Stromal cell of bone marrow (primary cell): ENCODE measurements at places on chromosomes 6 and 20.

GRCh38 chr6:129500958-129501739, 208.8 kb downstream of the ARHGAP18 start:
- DNase-seq, result peak; percentile 85

- DNase-seq, result no peak
Observed at GRCh38 chr6:3137057-3137777, 18.7 kb downstream of the BPHL start.

- no peak for DNase-seq
Observed at GRCh38 chr6:31125586-31126363, 5.5 kb upstream of the CDSN start.

DNA sequence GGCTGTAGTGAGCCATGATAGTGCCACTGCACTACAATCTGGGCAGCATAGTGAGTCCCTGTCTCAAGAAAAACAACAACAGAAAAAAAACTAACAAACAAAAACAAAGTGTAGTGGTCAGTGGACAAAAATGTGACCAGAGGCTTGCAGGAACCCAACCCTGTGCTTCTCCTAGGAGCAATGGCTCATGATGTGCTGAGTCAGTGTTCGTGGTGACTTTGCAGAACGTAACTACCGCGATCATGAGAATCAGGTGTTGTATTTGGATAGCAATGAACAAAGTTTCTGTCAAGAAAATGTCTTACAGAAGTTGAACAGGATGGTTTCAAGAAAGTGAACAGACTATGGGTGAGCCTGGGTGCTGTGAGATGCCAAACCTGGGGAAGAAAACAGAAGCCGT, 18.5 kb upstream of the FOXC1 start:
- no peak for DNase-seq

DNA sequence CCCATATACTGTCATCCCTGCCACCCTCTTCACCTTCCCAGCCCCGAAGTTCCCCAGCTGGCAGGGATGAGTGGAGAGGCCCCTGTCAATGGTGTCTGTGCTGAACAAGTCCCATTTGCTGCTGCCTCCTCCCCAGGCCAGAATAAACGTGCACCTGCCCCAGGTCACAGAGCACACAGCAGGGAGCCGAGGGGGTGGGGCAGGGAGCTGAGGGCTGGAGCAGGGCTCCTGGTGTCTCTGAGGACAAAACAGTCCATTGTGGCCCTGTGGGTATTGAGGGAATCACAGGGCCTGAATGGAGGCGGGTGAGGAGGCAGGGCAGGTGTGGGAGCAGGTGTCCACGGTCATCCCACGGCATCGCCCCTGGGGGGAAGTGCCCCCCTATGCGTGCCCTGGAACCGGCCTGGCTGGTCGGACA, 55.8 kb downstream of the SNAI1 start:
- DNase-seq, result no peak

- no peak for DNase-seq
Observed at GRCh38 chr20:44776980-44777379, 31.3 kb downstream of the KCNK15 start.

DNA sequence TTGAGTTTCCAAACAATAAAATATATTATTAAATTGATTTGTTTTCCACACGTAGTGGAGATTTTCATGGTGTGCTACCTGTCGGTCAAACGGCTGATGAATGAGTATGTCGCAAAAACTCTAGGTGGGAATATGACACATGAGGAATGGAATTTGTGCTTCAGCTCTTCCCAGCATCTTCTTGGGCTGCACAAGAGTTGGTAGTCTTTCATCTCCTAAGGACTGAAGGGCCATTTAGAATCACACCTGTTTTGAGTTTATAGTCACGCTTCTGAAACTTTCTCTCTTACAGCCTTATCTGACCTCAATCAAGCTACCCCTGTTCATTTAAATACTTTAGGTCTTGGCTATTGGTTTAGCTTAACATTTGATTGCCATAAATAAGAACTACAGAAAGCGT, 157.7 kb upstream of the AKAP12 start:
- DNase-seq, result no peak

DNA sequence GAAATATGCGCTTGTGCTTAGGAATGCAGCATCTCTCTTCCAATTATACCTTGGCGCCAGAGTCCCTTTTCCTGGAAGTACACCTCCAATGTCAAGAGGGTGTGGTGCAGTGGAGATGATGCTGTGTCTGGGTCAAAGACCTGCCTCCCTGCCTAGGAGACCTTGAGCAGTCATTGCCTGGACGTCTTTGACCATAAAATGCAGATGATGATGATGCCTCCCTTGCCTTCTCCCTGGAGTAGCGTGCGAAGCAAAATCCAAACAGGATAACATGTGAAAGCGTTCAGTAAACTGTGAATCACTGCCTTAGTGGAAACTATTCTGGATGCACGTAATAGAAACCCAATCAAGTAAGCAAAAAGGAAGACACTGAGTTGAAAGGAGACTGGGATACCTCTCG, 97.4 kb upstream of the ARMC2 start:
- DNase-seq, result no peak

DNA sequence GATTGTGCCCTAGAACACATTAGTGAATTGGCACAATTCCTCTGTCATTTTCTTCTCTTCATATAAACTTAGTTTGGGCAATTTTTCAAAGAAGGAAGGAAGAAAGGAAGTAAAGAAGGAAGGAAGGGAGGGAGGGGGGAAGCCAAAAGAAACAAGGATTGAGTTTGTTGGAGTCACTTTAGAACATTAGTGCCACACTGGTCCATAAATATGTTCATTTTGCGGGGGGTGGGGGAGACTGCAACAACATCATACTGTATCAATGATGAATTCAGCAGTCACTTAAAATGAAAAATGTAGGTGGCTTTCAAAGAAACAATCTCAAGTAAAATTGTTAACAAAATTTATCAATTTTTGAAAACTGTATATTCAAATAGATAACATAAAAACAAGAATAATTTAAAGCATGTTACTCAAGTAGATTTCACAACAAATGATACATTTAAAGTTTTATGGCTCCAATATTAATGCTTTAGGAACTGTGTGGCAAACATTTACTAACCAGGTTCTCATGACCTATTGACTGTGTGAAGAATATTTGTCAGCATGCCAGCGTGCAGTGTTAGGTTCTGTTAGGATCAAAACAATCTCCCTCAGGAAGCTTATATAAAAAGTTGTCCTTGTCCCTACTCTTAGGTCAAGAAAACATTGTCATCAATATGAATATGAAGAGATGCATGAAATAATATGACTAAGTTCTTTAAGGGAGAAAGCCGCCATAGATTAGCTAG, 208.1 kb upstream of the AGPAT4 start:
- DNase-seq, result no peak

GRCh38 chr6:41730531-41731436, 4.6 kb downstream of the TFEB start:
- DNase-seq, result no peak

DNA sequence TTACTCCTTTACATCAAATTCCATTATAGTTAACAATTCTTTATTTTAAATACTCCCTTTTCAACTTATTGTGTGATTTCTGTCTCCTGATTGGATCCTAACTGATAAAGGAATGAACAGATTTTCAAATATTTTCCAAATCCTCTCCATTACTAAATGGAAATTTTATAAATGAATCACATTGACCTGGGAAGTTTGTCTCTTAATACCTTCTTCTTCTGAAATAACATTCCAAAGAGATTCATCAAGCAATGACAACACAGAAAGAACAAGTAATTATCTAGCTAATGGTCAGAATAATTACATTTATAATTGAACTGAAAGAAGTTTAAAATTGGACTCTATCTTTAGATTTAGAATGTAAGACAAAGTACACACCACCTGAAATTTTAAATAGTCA, 515.4 kb upstream of the PTCHD4 start:
- DNase-seq, result no peak

DNA sequence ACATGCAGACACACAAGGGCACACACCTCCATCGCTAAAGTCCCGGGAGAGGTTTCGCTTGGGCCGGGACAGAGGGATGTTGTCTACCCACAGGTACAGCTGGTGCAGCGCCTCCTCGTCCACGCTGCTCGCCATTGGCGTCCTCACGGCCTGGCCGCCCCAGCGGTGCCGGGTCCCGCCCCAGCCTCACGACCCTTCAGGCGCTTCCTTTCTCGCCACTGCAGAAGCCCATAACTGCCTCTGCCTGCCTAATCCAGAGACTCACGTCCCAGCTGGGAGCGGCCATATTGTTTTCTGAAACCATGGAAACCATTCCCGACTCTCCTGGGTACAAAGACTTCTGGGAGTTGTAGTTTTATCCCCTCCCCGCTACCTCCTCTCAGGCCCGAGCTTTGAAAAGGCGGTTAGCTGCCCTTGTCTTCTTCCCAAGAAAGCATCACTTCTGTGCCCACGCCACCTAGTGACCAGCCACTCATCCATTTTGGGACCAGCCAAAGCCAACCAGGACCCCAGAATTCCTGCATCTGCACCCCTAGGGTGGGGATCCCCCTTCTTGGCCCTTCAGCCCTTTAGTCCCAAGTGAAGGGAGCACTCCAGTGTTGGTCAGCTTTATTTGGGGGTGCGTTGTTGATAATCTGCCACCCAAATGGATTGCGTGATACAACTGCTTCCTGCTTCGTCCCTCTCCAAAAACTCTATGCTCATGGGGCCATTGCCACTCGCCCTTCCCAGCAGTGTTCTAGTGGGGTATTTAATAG, at the start of gene SPEF1:
Gene SPEF1 (minus strand): TSS at position 296 of the 758 bp plus-strand sequence. CDS start 161 bp downstream, at position 135.
- peak; percentile 94 for DNase-seq

- no peak for DNase-seq
Observed at GRCh38 chr6:15504040-15504495, 158.8 kb downstream of the DTNBP1 start.

GRCh38 chr6:136020691-136021090, 169.2 kb downstream of the PDE7B start:
- DNase-seq, result no peak

DNA sequence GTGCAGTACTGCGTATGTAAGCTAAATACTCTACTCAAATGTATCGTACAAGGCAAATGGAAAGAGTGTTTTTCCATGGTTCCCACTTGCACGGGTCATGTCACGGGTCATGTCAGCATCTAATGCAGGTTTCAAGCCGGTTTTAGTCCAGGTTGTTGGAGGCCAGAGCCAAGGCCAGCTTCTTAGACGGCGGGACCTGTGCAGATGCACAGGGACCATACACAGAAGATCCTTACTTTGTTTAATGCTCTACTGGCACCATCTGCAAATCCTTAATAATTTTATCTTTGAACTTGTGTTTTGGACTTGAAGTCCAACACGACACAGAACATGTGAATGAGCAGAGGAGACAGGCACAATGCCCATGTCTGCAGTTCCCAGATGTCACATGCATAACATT, 42.7 kb downstream of the SOD2 start:
- no peak for DNase-seq

GRCh38 chr20:2338411-2339066, 42.2 kb upstream of the TGM6 start:
- no peak for DNase-seq

DNA sequence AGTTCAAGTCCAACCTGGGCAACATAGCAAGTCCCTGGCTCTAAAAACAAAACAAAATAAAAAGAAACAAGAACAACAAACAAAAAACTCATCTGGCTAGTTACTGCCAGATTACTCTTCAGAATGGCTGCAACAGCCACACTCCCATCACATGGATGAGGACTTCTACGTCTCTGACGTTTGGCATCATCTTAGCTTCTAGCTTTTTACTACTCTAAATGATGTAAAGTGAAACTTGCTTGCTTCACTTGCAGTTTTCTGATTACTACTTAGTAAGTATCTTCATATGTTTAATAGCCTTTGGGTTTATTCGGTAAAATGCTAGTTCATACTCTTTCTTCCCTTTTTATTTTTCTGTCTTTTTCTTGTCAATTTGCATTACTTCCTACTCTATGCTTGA, 161.1 kb upstream of the CARMIL1 start:
- no peak for DNase-seq

- peak; percentile 22 for DNase-seq
Observed at GRCh38 chr6:104711371-104711770, 148.3 kb downstream of the HACE1 start.

DNA sequence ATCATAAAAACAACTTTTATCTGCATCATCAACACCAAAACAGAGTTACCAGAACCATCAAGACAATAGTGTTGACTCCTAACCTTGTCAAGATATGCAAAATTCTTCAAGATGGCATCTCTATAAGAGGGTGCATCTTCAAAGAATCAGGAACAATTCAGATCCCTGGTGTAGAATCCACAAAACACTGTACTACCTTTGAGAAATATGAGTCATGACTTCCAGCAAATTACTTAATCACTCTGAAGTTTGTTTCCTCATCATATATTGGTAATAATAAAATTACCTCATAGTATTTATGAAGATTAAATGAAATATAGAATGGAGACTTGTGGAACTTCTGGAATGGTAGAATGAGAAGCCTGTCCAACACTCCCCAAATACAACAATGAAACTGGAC, 221.3 kb upstream of the SUPT3H start:
- DNase-seq, result no peak

DNA sequence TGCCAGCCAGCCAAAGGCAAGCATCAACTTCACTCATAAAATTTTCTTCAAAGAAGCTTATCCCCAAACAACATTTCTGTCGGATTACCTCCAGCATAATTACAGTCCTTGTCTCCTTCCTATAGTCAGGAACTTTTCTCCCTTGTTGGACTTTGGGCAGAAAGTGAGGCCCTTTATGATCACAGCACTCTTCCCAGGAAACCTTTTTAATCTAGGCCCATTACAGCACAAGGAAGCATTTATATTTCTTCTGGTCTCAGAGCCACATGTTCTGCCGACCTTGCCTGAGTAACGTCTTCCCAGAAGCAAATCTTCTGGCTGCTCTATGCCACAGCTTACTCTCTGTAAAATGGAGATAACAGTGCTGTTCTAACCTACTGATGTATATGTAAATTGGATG, 437.2 kb upstream of the SLC35B3 start:
- DNase-seq, result no peak

- DNase-seq, result no peak
Observed at GRCh38 chr6:169725125-169726048, 1.1 kb upstream of the PHF10 start.

DNA sequence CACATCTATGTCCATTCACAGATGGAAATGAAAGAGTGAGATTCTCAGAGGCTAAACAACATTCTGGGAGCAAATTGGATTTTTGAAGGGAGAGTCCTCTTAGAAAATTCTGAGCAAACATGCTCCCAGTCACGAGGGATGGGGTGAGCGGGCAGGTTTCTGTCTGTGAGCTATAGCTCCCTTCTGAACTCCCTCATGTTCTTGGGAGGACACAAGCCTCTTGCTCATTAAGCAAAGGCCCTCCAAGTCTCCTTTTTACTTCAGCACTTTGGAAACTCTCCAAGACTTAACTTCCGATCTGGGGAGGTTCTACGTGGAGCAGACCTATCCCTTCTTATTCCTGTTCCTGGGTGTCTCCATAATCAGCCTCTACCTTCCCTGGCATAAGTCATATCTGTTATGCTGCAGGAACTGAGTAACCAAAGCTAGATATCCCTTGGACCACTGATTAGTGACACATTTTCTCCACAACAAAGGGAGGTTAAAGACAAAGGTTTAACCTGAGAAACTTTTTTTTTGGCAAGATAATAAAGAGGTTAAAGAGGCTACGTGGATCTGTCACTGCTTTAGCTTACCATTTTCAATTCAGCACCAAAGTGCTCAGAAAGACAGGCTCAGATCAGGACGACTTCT, 33.0 kb upstream of the SMIM29 start:
- DNase-seq, result no peak
